ENCODE measurements at places on chromosomes 4 and X.
A peak's percentile ranks its signal among the peaks of the same experiment; 100 is the strongest.

GRCh38 chrX:85544609-85545008 is 165.1 kb upstream of the POF1B start:
- no peak for DNase-seq

- no peak for DNase-seq
Observed at GRCh38 chr4:88062843-88063242, 55.4 kb downstream of the PKD2 start.

DNA sequence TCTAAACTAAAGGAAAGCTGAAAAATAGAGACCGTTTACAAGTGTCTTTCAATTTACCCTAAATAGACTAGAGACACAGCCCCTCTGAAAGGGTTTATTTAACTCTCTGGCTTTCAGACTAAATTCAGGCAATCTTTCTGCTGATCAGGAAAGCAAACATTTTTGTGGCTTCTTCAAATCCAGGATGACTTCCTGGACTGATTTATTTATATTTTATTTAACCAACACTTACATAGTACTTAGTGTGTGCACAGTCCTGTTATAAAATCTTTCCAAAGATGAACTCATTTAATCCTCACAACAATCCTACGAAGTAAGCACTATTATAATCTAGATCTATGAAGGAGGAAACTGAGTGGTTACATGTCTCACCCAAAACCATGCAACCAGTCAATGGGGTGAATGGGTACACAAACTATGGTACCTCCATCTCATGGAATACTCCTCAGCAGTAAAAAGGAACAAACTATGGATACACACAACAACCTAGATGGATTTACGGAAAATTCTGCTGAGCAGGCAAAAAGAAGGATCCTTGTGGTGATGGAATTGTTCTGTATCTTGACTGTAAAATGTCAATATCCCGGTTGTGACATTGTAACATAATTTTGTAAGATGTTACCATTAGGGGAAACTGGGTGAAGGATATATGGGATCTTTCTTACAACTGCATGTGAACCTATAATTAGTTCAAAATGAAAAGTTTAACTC is 64.1 kb upstream of the MAMLD1 start:
- DNase-seq, result no peak

DNA sequence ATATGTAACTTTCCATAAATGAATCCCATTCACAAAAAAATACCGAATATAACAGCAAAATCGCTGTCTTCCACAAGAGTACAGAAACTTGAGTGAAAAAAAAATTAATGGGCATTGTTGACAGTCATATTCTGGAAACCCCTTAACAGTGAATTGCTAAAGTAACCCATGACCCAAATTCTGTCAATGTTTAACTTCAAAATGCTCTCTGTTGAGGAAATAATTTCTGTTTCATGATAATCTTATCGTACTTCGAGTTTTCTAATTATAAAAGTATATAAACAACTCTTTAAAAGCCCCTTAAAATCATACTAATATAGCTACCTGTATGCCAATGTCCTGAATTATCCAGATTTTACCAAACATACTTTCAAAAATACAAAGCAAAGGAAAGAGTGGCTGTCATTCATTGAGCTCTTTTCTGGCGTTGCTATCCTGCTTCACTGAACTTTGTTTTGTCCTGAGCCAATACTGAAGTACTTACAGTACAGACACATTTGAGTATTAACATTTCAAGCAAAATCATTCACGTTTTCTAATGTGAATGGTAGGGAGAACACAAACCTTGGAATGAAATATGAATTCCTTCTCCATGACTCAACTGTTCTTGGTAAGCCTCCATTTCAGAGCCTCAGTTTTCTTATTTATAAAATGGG is 2.4 kb downstream of the XAGE3 start:
- no peak for DNase-seq

DNA sequence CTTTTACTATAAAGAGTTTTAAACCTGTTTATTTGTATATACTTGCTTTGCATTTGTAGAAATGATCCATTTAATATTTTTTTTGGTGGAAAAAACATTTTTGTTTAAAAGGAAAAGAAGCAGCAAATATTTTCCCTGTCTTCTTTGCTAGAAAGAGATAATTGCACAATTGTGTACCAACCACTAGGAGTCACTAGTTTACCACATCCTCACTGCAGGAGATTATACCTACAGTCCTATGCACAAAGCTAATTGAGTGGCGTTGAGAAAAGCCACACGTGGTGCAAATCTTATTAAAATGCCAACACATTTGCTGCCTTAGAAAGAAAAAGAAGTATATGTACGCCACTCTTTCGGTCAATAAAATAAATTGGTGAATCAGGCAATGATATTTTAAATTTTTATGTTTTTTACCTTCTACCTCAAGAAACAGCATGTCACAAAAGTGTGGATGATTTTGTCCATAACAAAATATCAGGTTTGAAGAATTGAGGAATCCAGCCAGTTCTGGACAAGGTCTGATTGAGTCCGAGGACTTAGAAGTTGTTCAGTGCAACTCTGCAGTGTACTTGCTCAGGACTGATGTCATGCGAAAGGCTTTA is 102.9 kb downstream of the GRXCR1 start:
- DNase-seq, result no peak

- DNase-seq, result no peak
Observed at GRCh38 chrX:136780241-136780640, 491 bp downstream of the ARHGEF6 start.

GRCh38 chrX:139831017-139831416 is 101.8 kb downstream of the ATP11C start:
- no peak for DNase-seq

DNA sequence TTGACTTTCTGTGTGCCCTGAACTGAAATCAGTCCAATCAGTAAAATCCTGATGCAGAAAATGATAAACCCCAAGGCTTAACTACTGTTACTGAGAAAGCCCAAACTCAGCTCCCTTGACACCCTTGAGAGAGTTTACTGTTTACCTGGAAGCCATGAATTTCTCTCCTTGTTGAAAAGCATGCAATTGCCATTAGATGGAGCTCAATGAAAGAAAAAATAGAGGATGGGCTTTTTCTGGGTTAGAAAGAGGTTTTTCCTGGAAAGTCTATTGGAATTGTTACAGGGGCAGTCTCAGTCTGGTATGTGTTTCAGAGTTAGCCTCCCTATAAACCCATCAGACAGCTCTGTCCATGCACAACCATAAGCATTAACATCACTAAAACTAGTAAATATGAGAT is 66.4 kb upstream of the C4orf54 start:
- no peak for DNase-seq

GRCh38 chr4:19684084-19684483 is 567.6 kb upstream of the SLIT2 start:
- DNase-seq, result no peak

DNA sequence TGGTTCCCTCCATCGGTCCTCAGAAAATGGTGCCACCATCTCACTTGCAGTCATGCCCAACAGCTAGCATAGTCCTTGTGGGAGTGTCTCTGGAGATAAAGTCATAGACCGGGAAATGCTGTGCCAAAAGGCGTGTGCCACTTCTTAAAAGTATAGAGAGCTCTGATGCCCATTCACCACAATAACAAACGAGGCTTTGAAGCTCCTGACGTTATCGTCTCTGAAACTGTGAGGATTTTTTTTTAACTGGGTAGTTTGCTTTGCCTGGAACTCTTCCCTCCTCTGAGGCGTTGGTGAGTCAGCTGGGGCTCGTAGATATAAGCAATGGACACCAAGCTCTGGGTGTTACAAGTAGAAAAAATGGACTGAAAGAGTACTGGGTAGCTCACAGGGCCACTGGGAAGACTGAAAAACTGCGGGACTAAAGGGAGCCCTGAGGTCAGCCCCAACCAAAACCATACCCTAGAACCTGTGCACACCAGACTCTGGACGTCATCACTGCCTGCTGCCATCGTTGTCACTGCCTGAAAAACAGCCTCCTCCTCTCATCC is 89.4 kb upstream of the TRIM2 start:
- peak; percentile 73 for DNase-seq

GRCh38 chr4:38138363-38138762 is 178.2 kb downstream of the PTTG2 start:
- no peak for DNase-seq

GRCh38 chr4:76748649-76749048 is 149.3 kb downstream of the SOWAHB start:
- DNase-seq, result peak; percentile 56

DNA sequence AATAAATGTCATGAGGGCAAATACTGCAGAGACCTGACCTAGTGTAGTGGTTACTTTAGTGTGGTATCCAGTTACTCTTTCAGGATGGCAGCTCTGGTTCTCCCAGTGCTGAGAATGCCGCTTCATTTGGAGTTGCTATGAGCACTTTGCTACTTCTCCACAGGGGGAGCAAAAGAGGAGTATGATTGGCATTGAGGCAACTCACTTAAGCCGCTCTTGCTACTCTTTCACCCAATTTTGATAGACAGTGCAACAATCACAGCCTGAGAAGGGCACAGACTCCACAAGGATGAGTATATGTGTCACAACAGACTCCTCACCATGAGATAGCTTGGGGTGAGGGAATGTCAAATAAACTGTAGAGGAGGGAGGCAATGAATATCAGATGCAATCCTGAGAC is 81.2 kb downstream of the NPY1R start:
- no peak for DNase-seq

- DNase-seq, result no peak
Observed at GRCh38 chr4:174600391-174600790, 78.1 kb upstream of the HPGD start.

DNA sequence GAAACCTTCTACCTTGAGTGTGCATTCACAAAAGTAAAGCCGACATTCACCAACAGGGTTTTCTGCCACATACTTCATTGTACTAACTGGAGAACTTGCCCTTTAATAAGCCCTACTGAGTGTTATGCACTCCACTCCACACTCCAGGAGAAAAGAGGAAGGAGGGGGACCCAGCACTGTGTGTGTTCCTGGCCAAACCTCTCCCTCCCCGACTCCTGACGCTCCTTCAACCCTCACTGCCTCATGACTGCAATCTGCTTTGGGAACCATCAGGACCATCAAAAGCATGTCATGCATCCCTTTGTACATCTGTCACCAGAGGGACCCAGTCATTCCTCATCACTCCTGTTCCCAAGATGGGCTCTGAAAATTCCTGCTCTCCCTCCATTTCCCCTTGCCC is 143.7 kb downstream of the RASL11B start:
- DNase-seq, result no peak

DNA sequence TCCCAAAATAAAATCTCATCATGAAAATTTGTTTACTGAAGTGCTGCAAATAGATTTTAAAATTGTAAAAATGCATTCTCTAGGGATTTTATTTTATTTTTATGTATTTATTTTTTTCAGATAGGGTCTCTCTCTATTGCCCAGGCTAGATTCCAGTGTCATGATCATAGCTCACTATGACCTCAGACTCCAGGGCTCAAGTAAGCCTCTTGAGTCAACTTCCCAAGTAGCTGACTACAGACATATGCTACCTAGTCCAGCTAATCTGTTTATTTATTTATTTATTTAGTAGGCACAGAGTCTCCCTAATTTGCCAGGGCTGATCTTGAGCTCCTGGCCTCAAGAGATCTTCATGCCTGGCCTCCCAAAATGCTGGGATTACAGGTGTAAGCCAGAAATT is 317.7 kb upstream of the ANXA10 start:
- no peak for DNase-seq

DNA sequence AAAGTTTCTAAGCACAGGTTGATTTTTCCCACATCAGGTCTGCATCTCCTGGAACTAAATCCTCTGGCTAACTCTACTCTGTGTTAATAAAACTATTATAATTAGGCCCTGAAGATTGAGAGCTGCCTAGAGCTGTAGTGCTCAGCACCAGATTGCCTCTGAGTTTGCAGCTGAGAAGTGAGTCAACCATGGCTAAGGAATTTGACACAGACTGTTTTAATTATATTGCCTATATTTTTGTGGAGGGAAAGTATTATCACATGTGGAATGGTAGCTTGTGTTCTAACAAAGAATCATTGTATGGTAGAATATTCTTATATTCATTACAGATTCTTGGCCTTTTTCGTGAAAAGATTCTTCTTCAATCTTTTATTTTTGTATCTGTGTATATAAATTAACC is 1907.6 kb upstream of the TENM3 start:
- no peak for DNase-seq

- DNase-seq, result no peak
Observed at GRCh38 chr4:101835121-101835904, 44.8 kb downstream of the BANK1 start.

GRCh38 chr4:182600093-182600492 is 317.1 kb downstream of the DCTD start:
- no peak for DNase-seq

GRCh38 chr4:37627263-37627662 is 58.9 kb downstream of the RELL1 start:
- no peak for DNase-seq

- DNase-seq, result no peak
Observed at GRCh38 chr4:1359144-1359501, 12.1 kb downstream of the UVSSA start.

- no peak for DNase-seq
Observed at GRCh38 chrX:147884958-147885357, 26.8 kb upstream of the FMR1 start.

GRCh38 chr4:20203508-20203907 is 48.2 kb upstream of the SLIT2 start:
- no peak for DNase-seq

GRCh38 chrX:124530803-124531202 is 184.4 kb downstream of the SH2D1A start:
- DNase-seq, result no peak

DNA sequence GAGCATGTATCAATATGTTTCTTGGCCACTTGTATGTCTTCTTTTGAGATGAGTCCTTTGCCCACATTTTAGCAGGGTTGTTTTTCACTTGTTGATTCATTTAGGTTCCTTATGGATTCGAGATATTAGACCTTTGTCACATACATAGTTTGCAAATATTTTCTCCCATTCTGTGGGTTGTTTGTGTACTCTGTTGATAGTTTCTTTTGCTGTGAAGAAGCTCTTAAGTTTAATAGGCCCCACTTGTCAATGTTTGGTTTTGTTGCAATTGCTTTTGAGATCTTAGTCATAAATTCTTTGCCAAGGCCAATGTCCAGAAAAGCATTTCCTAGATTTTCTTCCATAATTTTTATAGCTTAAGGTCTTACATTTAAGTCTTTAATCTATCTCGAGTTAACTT is 280.7 kb upstream of the GALNT7 start:
- no peak for DNase-seq

GRCh38 chrX:50697691-50698090 is 116.3 kb downstream of the SHROOM4 start:
- peak; percentile 41 for DNase-seq

- no peak for DNase-seq
Observed at GRCh38 chr4:163949976-163950601, 455.6 kb downstream of the TMA16 start.

DNA sequence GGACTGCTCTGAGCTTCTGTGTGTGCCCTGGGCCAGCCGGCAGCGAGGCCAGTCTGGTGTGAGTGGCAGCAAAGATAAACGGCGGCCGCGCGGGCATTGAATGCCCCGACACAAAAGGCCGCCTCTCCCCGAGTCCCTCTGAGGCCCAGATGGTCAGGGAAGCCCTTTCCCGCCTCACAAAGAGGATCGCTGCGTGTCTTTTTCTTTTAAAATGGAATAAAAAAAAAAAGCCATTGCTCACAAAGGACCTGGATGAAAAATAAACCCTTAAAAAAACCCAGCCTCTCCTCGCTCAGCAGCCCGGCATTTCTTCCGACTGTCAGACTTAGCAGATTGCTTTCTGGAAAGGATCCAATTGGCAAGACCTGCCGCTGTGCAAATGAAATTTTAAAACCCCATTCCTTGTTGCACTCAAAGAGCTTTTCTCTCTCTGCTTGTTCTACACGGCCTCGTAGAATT is 578.7 kb downstream of the BCOR start:
- DNase-seq, result no peak

- DNase-seq, result no peak
Observed at GRCh38 chrX:39150220-39150619, 349.0 kb downstream of the MID1IP1 start.
